ENCODE measurements at places on chromosomes 16 and 17.

DNA sequence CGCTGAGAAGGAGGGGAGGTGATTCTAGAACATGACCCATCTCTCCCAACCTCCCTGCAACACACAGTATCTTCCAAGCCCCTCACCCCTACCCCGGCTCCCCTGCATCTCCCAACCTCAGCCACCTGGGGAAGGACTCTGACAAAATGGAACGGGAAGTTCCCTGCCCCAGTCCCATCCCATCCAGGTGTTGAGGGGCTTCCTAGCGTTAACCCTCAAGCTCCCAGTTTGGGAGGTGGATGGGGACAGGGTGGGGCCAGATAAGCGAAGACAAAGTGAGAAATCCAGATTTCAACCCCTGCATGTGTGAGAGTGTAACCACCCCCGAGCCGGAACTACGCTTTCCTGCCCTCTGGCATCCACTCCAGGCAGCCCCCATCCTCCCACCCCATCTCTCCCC, 1.8 kb downstream of the ZSCAN10 start:
- DNase-seq = no peak

- no peak for DNase-seq
Observed at GRCh38 chr16:66387817-66388332, 21.4 kb downstream of the CDH5 start.

- DNase-seq = no peak
Observed at GRCh38 chr17:30950669-30951399, 20.0 kb upstream of the RNF135 start.

GRCh38 chr17:2263183-2264066, 40.2 kb downstream of the SMG6 start:
- DNase-seq = no peak

DNA sequence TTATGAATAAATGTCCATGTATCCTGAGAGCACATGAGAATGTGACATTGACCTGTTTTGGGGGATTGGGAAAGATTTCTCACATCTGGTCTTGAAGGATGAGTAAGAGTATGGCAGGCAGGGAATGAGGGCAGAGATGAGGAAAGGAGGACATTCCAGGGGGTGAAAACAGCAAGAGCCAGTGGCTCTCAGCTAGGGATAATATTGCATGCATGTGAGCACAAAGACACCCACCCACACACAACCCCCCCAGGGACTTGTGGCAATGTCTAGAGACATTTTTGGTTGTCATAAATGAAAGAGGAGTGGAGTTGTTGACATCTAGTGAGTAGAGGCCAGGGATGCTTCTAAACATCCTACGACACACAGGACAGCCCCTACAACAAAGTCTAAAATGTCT, 6.0 kb downstream of the MYO1D start:
- no peak for DNase-seq

GRCh38 chr16:89549007-89549700, 11.3 kb upstream of the RPL13 start:
- DNase-seq = no peak

DNA sequence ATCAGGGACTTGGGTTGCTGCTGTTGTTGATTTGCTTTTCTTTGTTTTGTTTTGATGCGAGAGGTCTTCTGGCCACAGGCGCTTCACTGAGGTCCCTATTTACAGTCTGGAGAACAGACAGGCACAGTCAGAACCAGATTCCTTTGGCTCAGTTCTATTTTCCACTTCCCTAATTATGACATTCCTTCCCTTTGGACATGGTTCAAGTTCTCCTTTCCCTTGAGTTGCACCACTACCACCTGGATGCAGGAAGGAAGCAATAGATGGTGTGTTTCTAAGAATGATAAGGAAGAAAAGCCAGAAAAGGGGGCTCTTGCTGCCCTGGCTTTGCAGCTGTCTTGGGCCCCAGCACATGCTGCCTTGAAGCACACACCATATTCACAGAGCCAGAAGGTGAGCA, 160.6 kb downstream of the MAF start:
- no peak for DNase-seq

DNA sequence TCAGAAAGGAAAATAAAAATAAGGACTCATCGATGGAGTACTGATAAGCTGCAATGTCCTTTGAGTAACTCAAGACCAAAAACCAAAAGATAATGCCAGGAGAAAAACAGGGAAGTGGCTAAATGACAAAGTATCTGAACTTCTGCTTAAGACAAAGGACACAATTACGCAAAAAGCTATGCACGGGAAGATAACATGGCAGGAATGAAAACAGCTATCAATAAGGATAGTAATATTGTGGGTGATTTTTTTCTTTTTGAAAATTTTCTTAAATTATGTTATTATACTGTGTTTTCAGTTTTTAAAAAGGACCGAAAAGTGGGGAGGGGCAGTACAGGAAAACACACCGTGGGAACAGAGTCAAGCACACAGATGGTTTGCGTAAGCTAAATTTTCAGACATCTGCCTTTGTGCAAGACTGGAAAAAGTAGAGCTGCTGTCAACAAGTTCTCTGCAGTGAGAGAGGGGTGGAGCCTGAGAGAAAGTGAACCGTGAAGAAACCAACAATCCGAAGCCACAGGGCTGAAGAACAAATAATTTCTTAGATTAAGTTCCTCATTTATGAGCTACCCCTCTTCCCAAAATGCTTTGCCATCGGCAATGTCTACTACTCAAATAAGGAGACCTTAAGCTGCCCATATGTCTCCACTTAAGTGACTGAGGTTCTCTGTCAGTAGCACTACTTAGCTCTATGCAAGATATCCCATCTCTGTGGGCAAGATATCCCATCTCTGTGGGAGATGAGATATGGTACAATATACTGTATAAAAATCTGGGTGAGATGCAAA, 99.9 kb upstream of the CORO6 start:
- no peak for DNase-seq

DNA sequence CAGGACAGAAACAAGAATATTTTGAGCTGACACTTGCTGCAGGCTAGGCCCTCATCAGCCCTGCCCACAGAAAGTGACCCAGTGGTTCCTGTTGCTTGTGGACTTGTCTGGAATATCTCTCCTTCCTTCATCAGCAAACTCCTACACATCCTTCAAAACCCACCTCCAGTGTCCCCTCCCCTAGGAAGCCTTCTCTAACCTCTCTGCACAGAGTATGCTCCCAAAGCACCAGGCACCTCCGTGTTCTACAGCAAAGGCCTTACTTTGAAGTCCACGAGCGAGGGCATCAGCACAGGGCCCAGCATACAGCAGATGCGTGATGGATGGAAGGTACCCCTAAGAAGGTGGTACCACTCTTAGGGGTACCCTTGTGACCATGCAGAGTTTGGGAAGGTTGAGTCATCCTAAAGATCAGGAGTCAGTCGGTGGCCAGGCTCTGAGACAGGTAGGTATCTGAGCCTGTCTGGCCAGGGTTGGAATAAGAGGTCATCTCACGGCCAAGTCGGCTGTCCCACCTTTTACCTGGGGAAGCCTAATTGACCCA, 2.0 kb downstream of the CCDC102A start:
- DNase-seq = no peak

GRCh38 chr17:4142107-4142900, 526 bp downstream of the ZZEF1 start:
- no peak for DNase-seq

GRCh38 chr17:64354396-64354795, 36.3 kb downstream of the PECAM1 start:
- DNase-seq = no peak

DNA sequence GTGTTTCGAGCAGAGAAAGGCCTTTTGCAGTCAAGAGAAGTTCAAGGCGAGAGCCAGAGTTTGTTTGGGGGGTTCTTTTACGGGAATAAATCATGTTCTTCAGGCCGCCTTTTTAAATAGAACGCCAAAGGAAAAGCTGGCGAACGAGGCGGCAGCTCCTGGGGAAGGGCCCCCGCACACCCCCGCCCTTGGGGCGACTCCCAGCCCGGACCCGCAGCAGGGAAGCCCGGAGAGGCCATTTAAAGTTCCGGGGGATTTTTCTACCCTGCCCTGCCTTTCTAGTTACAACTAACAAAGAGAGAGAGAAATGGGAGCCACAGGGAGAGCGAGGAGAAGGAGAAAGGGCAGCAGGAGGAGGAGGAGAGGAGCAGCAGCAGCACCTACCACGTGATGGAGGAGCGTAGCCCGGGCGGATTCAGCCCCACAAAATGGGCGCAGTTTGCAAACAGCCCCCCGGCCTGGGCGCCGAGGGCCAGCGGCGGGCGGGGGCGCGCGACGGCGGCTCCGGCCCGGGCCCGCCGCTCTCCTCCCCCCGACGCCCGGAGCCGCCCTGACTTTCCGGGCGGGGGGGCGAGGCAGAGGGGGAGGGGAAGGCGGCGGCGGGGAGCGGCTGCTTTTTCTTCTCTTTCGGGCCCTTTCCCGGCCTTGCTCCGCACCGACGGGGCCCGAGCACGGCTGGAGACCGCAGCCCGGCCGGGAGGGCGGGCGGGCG, 634 bp downstream of the KANSL1 start:
- no peak for DNase-seq

DNA sequence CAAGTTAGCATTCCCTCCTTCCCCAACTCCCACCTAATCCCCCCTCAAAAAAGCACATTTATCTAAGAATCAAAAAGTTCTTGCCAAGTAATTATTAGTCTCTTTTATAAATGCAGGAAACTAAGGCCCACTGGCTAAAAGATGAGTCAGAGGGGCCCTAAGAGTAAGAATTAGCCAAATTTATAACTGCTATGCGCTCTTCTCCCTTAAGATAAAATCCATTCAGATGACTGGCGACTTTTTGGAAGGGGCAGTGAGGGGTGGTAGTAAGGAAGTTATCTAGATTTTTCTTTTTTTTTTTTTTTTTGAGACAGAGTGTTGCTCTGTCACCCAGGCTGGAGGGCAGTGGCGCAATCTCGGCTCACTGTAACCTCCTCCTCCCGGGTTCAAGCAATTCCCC, 17.1 kb downstream of the ZNF652 start:
- DNase-seq = no peak

Data from activated B cell treated with CpG ODN at 0.5 μM for 24 hours (primary cell).